Inflammatory macrophage treated with lipopolysaccharide for 1 hour (primary cell): ENCODE measurements at places on chromosomes 16 and 17.

- DNase-seq: no peak
These were observed 456.9 kb downstream of the TOX3 start for GRCh38 chr16:52090080-52090479.

DNA sequence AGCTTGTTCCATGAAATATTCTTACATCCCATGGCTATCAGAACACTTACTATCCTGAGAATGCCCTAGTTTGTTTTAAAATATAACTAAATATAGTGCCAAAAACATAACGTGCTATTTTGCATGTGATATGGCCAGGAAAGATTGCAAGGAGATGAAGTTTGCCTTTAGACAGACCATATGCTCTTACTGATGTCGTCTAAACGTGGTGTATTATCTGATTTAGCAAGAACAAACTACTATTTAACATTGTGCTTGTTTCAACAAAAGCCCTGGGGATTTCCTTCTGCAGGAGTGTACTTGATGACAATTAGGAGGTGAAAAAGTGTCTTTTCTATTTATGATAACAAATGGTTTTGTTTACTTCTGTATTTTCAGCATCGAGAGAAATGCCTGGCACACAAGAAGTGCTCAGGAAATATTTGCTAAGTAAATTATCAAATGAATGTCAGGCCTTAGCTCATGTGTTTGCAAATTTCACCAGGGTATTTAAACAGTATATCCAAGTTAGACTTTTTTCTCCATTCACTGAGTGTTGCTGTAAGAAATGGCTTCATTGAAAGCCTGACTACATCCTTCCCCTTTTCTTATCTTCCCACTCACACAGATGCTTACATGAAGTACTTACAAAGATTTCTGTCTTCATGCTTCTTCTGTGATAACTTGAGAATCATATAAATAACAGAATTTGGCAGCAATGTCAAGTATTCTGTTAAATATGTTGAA, 1033.6 kb downstream of the CDH8 start:
- no peak for DNase-seq

GRCh38 chr17:28550858-28551257, 1.6 kb downstream of the UNC119 start:
- DNase-seq: no peak

GRCh38 chr16:49835161-49835777, 20.6 kb downstream of the ZNF423 start:
- DNase-seq: no peak

- DNase-seq: no peak
These were observed 177.2 kb downstream of the ABCC12 start for GRCh38 chr16:47978491-47979163.

DNA sequence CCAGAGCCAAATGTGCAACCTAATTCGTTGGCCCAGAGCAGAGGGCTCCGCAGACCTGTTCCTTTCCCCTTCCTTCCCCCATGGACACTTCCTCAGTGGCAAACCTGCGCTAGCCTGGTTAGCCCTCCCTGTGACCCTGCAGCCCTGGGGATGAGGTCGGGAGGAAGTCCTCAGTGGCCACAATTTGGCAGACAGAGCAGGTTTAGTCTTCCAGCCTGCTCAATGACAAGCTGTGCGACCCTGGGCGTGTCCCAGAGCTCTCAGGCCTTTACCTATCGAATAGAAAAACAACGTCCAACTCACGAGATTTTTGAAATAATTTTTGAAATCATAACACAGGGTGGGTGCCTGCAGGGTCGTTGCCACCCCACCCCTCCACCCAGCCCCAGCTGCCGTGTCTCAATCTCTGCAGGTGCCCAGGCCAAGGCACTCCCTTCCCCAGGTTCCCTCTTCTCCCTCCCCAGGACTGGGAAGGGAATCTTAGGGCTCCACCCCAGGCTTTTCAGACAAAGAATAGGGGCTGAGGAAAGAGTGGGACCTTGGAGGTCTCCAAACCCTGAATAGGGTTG, 1.4 kb downstream of the HBM start:
- no peak for DNase-seq

GRCh38 chr17:66275651-66276050, 26.8 kb upstream of the PRKCA start:
- DNase-seq: no peak

DNA sequence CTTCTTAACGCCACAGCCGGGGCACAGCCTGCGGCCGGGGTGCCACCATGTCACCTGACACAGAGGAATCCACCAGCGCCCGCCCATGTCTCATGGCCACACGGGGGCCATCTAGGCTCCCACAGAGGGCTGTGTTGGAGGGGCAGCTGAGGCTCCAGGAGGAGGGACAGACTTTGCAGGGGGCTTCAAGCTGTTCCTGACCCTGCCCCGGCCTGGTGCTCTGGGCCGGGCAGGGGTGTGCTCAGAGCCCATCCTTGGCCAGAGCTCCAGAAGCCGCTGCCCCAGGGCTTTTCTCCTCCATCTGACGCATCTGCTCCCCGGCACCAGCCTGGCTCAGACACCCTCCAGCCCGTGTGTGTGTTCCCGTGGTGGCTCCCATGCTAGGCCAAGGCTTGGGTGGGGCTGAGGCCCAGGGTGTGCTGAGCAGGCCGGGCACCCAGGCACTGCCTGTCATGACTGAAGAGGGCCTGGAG, 7.8 kb upstream of the SLC38A10 start:
- no peak for DNase-seq
